ENCODE measurements at places on chromosomes 4 and X.

DNA sequence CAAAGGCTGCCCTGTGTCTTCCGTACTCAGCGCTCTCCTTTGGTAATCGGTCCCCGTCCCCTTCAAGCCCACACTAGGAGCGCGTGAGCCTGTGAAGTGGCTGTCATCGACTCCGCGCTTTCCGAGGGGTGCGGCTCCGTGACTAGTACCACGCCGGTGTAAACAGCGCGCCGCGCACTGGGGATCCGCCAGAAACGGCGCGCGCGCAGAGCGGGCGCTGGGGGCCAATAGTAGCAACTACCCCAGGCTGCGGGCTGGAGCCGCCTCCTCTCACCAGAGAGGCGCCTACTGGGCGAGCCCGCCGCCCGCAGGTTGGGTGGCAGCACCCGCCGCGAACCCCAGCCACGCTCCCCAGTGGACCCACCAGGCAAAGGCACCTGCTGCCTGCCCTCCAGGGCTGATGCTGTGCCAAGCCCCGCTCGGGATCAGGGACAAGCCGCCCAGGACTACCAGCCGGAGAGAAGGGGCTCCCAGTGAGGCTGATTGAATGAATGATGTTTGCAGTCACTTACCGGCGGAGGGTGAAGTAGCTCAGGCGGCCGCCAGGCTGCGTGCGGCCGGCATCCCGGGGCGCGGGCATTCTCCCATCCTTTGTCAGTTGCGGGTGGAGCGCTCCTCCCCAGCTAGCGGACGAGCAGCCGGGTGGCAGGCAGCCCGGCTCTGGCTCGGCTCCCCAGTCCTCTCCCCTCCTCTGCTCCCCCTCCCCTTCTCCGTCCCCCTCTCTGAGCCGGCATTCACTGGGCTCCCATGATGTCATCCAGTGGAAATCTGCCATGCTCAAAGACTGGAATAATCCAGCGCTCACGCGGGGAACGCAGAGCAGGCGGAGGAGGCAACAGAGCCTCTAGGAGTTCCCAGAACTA lies 370.3 kb upstream of the SMIM31 start:
- peak; percentile 63 for DNase-seq

GRCh38 chrX:46551494-46552128 lies 6.4 kb upstream of the ZNF674 start:
- no peak for DNase-seq

DNA sequence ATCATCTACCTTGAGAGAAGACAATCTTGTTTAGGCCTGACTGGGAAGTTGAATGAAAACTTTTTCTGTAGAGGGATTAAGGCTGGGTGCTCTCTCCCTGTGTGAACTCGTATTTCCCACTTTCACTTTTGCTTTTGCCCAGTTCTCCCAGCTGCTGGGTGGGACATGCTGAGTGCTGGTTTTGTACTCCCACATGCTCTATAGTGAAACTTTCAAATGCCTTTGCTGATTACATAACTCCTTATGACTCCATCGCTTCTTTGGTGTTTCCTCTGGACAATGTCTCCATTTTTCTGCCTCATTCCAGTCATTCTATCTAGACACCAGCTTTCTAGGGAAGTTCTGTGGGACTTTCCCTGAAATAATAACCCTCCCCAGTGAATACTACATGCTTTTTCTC lies 100.5 kb downstream of the CLNK start:
- no peak for DNase-seq

GRCh38 chrX:74178536-74178935 lies 125.4 kb upstream of the ZCCHC13 start:
- no peak for DNase-seq

DNA sequence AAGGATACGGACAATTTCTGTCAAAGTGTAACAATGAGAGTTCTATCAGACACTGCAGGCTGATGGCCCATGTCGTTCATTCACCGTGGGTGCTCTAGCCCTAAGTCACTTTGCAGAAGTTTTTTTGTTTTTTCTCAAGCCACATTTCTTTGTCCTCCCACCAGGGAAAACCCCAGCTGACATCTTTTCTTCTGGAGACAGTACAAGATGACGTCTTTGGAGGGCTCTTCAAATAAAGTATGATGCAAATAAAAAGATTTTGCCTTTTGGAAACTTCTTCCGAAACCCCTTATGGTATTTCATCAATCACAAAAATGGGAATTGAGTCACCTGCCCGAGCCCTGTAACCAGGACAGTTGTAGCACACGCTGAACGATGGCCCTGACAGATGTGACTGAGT lies 73.2 kb downstream of the TRAPPC11 start:
- DNase-seq: no peak

- no peak for DNase-seq
Measured at GRCh38 chr4:37446016-37446415, 201.5 kb downstream of the NWD2 start.

DNA sequence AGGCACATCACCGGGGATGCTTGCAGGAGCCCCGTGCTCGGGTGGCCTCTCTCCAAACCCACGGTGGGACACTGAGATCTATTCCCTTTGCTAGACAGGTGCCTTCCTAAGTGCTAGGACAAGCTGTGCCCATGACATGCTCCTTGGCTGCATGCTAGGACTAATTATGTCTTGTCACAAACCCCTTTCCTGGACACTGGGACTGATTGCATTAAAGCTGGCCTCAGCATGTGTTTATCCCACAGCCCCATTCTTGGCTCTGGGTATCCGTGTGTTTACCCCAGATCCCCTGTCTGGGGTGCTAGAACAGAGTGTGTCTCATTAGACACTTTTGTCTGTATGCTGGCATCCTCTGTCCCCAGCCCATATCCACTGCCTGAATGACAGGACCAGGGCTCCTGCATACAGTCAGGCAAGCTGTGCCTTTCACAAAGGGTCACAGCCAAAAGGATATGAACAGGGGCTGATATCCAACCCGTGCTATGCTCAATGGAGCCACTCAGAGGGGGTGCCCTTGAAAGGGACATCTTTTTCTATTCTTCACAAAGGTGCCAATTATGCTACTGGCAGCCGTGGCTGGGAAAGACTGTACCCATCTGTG lies 9.2 kb upstream of the IQSEC2 start:
- no peak for DNase-seq

GRCh38 chr4:23720556-23720955 lies 169.3 kb downstream of the PPARGC1A start:
- no peak for DNase-seq

- DNase-seq: no peak
Measured at GRCh38 chr4:72323227-72323626, 245.8 kb downstream of the ADAMTS3 start.

- no peak for DNase-seq
Measured at GRCh38 chr4:3179126-3179706, 69.7 kb upstream of the MSANTD1 start.

- no peak for DNase-seq
Measured at GRCh38 chr4:48518143-48518542, 28.1 kb downstream of the ZAR1 start.

DNA sequence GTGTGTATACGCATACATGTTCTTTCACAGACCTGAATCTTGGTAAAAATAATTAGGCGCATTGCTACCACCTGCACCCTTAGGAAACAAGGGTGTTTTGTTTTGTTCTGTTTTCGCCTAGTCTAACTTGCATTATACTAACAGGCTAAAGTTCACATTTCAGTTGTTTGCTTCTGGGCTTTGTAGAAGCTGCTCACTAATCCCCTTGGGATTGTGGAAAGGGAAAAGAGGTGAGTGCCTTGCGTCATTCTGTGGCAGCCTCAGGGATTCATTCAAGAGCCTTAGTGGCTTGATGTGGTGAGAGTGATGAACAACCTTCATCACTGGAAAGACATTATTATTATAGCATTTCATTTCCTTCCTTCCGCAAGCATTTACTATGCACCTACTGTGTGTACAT lies 331.1 kb downstream of the ADGRL3 start:
- no peak for DNase-seq

GRCh38 chr4:185370268-185370949 lies 25.3 kb downstream of the LRP2BP start:
- DNase-seq: no peak

- no peak for DNase-seq
Measured at GRCh38 chrX:117538178-117539089, 578.2 kb downstream of the KLHL13 start.

- DNase-seq: no peak
Measured at GRCh38 chrX:23952984-23953907, 45.4 kb downstream of the CXorf58 start.

- DNase-seq: no peak
Measured at GRCh38 chr4:24174602-24175001, 284.8 kb upstream of the PPARGC1A start.

DNA sequence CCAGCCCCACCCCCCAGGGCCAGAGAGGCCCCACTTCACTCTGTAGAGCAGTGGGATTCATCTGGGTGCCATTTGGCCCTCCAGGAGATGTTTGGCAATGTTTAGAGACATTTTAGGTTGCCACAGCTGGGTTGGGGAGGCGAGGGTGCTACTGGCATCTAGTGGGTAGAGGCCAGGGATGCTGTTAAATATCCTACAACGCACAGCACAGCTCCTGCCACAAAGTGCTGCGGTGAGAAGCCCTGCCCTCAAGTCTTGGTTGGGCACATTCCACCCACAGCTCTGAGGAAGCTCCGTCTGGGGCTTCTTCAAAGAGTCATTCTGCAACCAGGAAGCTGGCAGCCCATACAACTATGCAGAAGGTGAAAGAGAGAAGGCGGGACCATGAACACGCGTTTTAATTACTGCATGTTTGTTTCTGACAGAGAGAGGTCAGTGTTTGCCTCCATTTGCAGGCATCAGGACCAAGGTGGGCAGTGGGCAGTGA lies 48.1 kb upstream of the FAM9C start:
- peak; percentile 69 for DNase-seq

DNA sequence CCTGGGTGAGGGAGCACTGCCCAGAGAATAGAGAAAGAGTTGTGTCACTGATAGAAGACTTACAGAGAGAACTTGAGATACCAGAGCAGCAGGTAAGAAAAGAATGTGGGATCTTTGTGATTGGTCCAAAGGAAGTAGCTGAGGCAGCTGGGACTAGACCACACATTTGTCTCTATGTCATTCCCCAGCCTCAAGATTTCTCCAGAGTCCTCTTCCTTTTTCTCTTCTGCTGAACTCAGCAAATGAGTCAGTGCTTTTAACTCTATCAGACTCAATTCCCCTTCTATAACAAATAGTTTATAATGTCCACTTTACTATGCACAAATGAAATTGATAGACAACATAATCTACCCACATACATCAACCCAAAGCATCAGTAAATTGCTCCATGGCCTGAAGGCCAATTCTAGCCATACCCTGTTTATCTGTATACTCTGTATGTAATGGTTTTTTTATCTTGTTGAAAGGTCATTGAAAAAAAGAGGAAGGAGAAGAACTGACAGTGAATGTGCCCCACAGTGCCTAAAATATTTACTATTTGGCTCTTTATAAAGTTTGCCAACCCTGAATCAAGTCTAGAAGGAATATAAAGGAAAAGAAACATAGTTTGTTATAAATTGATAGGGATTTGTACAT lies 38.2 kb downstream of the ETDC start:
- DNase-seq: no peak

DNA sequence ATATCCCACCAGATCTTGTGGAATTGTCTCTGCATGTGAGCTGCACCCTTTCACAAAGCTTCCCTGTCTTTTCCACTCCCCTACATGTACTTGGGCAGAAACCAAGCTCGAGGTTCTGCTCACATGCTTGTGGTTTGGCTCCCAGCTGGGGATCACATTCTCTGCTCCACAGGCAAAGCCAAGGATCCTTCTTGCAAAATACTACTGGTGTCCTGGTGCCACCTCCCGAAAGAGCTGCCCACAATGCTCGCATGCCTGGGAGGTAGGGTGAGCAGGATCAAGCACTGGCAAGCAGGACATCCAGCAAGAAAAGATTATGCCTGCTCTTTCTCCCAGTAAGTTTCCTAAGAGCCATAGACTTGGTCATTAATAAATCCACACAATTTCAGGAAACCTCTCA lies 45.1 kb upstream of the PPARGC1A start:
- peak; percentile 88 for DNase-seq

DNA sequence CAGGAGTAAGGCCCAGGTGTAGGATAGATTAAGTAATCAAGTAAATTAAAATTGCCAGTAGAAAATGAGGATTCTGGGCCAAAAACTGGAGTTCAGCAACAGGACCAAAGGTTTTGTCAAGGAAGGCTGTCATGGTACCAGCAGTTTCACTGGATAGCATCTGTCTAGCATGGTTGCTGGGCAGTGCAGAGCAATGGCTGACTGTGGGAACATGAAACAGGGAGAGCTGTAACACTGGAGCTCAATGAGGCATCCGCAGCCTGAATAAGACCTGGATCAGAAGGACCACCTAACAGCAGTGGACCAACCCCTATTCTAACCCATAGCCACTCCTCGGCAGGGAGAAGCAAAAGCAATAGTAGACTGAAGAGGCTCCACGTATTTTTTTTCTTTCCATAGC lies 132.4 kb downstream of the ATOH1 start:
- DNase-seq: no peak

DNA sequence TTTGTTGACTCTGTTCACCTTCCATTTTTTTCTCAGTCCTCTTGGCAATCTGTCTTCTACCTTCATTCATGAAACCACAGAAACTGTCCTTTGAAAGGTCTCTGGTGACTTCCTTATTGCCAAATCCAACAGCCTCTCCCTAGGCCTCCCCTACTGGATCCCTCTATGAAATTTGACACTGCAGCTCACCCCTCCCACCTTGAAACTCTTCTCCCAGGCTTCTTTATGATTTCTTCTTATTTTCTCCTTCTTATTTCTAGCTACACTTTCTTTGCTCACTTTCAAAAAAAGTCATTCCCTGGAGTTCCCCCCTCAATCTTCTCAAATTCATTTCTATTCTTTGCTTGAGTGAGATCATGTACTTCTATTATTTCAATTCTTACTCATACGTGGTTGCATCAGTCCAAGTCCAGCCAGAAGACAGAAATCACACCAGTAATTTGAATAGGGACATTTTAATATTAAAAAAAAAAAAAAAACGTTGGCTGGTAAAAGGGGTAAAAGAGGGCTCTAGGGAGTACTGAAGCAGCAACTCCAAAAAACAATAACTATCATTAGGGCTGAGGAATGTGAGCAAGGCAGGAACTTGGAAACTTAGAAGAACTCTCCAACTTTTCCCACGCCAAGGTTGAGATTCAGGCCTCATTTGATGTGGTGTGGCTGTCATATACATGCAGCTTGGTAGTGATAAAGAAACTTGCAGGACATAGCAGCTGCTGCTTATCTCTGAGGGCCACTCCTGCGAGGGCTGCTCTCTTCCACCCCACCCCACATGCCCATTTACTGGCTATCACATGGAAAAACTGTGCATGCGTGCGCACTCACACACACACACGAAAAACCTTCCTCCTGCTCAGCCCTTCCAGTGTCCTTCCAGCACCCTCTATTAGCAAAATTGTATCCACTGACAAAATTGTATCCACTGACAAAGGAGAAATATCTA lies 169.8 kb upstream of the GALNT7 start:
- DNase-seq: no peak

GRCh38 chr4:139700568-139700967 lies 34.9 kb downstream of the MGST2 start:
- no peak for DNase-seq

GRCh38 chr4:97752599-97752998 lies 390.7 kb downstream of the STPG2 start:
- DNase-seq: no peak

DNA sequence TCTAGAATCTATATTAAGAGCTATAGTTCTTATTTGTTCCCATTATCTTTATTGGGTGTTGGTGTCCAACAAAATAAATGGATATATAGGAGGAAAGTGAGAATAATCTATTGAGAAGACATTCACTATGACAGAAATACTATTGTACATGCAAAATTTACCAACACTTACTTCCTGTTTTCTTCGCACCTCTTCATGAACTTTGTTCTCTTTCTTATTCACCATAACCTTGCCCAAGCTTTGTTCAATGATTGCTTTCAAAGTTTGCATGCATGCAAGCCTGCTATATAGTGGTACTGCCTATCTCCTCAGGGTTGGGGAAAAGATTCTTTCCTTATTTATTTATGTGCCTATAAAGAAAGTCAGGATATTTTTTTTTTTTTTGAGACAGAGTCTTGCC lies 176.4 kb upstream of the JADE1 start:
- DNase-seq: no peak

All from sigmoid colon (tissue), 7 donors.